ENCODE measurements at places on chromosomes 3 and 15. TPM values are rescaled to one million over a fixed set of nuclear protein-coding genes. Genes with fewer than 3 reads are reported as not detected.

HIGD2B gene
- not detected for total RNA-seq

ILDR1 gene
- total RNA-seq: 1.7 TPM

NECTIN3 gene
- total RNA-seq: 2.4 TPM

TM6SF1 gene
- total RNA-seq: 1.7 TPM

GOLGA8R gene
- 1.6 TPM for total RNA-seq

AMT gene
- 1.6 TPM for total RNA-seq

ISL2 gene
- 0.14 TPM for total RNA-seq

CP gene
- total RNA-seq: not detected

NPAP1 gene
- total RNA-seq: under 0.01 TPM

CHRNA7 gene
- total RNA-seq: 0.50 TPM

FBXL22 gene
- 0.28 TPM for total RNA-seq

PRTG gene
- under 0.01 TPM for total RNA-seq

GOLGA8G gene
- total RNA-seq: 0.07 TPM

PPARG gene
- total RNA-seq: 18.7 TPM

NUP210 gene
- total RNA-seq: under 0.01 TPM

P2RY12 gene
- not detected for total RNA-seq

TXNRD3 gene
- total RNA-seq: 9.5 TPM

RTP3 gene
- total RNA-seq: not detected

CFAP20DC gene
- 9.4 TPM for total RNA-seq

OR5K2 gene
- not detected for total RNA-seq

CPLX3 gene
- total RNA-seq: not detected

PTPRG gene
- 34.7 TPM for total RNA-seq

COL6A5 gene
- total RNA-seq: not detected

CYP8B1 gene
- total RNA-seq: not detected

ARF4 gene
- total RNA-seq: 130 TPM

MAP6D1 gene
- 0.68 TPM for total RNA-seq

GRK7 gene
- not detected for total RNA-seq

STRIT1 gene
- total RNA-seq: not detected

LMAN1L gene
- total RNA-seq: not detected

POPDC2 gene
- 0.34 TPM for total RNA-seq

EFCAB12 gene
- total RNA-seq: under 0.01 TPM

VEPH1 gene
- 0.43 TPM for total RNA-seq

HCLS1 gene
- 3.8 TPM for total RNA-seq

Data from nasal cavity respiratory epithelium epithelial cell of viscerocranial mucosa (primary cell).